ENCODE measurements at places on chromosomes 7 and 10.

DNA sequence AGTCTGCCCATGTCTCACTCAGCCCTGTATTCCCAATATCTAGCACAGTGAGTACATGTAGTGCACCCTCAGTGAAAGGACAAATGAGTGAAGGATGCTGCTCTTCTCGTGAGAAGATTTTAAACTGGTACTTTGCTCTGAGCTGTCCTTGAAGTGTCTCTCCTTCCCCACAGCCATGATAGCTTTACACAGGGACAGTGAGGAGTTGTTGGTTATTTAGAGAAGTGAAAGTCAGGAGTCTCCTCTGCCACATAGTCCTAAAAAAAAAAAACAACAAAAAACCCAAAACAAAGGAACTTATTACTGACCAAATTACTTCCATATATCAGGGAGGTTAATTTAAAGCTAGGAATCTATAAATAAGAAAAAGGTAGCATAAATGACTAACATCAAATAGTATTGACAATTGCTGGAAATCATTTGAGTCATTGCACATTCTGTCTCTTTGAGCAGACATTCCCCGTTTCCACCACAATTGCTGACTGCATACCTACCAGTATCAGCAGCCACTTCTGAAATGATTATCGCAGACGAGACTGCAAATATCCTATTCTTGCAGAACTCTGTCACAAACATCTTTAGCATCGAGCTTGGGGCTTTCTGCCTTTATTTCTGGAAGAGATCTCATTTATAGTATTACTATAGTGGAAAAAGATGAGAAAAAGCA lies 202.1 kb downstream of the PTEN start:
- no peak for DNase-seq

DNA sequence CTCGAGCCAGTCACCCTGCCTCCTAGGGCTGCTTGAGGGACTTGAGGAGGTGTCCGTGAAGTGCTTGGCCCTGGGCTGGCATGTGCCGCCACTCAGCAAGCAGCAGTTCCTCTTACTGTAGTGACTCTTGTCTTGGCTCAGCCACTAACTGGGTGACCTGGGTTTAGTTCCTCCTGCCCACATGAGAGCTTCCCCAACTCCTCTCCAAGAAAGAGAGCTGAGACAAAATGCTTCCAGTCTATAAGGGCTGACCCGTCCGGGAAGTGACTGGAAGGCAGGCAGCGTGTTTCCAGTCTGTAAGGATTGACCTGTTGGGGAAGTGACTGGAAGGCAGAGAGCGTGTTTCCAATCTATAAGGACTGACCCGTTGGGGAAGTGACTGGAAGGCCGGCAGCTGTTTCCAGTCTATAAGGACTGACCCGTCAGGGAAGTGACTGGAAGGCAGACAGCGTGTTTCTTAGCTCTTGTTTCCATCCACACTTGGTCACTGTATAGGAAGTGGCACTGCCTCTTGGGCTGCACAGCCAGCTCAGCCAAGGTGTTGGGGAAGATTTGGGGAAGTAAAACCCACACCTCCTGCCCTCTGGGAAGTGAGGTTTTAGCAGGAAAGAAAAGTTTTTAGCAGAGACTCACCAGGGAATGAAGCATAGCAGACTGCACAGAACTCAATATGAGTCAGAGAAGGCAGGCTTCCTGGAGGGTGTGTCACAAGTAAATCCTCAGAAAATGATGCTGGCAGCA lies 53.3 kb upstream of the PPIF start:
- DNase-seq: no peak

- no peak for DNase-seq
Observed at GRCh38 chr10:90862908-90863514, 5.2 kb upstream of the HTR7 start.

GRCh38 chr7:158083526-158084310 lies 503.9 kb downstream of the PTPRN2 start:
- DNase-seq: no peak

DNA sequence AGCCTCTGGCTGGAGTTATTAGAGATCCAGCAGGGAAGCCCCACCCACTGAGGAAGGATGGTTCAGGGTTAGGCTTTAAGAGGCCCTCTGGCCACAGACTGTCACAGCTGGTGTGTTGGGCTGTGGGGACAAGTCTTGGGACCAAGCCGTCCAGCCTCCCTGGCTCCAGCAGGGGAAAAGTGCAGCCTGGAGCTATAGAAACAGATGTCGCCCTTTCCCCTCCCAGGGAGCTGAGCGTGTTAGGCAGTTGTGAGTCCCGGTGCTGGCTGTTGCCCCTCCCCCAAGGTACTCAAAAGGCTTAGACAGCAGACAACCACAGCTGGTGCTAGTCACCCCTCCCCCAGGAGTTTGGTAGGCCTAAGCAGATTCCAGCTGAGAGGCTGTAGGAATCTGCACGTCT lies 143.4 kb downstream of the TMEM168 start:
- no peak for DNase-seq

DNA sequence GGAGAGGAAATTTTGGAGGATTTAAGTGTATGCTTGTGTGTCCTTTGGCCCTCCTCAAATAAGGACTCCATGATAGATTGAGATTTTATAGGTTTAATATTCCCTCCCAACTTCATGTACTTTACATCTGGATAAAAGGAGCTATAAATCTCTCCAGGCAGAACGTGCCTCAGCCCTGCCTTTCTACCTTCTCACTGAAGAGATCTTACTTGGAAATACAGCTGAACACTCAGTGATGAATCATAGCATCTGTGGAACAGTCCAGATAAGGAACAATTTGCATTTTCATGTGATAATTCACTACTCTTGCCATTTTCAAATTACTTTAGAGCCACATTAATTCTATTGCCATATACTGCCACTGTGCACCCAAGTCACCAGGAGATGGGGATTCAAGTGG lies 364.6 kb upstream of the PODXL start:
- DNase-seq: no peak

GRCh38 chr10:18313626-18314025 lies 173.4 kb downstream of the CACNB2 start:
- no peak for DNase-seq

- DNase-seq: no peak
Observed at GRCh38 chr7:3065724-3066143, 22.1 kb upstream of the CARD11 start.

GRCh38 chr7:30843741-30844482 lies 67.7 kb upstream of the AQP1 start:
- DNase-seq: no peak

DNA sequence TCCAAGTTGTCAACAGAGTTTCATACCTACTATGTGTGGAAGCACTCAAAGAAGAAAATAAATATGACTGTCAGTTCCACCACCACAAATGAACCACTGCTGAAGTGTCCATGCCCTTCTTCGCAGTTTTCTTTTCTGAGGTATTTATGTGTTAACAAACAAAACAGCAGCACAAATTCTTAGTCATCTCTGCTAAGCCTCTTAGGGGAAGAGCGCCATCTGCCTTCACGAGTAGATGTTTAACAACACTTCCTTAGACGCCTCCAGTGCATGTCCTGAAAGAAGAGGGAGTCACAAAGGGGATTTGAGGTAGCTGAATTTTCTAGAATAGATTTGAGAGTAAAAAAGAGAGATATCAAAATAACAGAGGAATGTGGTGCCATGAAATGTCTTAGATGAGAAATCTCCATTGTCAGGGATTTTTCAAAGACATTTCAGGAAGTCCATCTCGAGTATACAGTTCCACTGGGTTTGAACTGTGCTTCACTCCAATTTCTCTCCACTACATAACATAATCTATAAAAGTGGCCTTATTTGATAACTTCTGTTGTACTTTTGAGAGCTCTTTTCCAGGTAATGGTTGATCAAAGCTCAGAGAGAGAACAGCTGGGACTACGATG lies 775.3 kb upstream of the POM121L12 start:
- no peak for DNase-seq

DNA sequence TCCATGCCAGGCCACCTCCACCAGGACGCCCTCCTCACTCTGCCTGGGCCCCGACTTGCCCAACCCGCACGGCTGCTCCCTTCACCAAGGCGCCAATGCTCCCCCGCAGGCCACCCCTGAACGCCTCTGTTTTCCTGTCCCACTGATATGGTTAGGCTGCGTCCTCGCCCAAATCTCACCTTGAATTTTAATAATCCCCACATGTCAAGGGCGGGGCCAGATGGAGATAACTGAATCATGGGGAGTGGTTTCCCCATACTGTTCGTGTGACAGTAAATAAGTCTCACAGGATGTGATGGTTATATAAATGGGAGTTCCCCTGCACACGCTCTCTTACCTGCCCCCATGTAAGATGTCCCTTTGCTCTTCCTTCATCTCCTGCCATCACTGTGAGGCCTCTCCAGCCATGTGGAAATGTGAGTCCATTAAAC lies 29.8 kb downstream of the RSU1 start:
- DNase-seq: no peak

DNA sequence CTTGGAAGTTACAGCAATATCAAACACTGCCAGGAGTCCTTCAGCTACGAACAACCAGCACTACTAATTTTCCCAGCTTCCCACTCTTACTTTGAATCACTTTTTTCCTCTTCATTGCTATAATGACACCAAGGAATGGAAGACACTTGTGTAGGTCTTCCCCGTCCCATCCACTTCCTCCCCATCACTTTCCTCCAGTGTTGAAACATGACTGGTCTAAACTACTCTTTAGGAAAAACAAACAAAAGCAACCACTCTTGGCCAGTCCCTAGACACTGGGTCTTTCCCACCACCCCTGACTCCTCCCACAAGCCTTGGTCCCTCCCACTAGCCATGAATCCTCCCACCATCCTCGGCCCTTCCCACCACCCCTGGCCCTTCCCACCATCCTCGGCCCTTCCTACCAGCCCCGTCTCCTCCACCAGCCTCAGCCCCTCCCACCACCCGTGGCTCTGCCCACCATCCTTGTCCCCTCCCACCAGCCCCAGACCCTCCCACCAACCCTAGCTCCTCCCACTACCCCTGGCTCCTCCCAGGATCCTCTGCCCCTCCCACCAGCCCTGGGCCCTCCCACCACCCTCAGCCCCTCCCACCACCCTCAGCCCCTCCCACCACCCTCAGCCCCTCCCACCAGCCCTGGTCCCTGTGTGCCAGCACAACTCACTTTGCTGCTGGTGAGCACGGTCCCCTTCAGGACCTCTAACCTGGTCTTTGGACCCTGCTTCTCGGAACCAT lies 68.5 kb downstream of the CXCL12 start:
- no peak for DNase-seq

GRCh38 chr10:64148607-64149006 lies 627.4 kb downstream of the REEP3 start:
- no peak for DNase-seq

DNA sequence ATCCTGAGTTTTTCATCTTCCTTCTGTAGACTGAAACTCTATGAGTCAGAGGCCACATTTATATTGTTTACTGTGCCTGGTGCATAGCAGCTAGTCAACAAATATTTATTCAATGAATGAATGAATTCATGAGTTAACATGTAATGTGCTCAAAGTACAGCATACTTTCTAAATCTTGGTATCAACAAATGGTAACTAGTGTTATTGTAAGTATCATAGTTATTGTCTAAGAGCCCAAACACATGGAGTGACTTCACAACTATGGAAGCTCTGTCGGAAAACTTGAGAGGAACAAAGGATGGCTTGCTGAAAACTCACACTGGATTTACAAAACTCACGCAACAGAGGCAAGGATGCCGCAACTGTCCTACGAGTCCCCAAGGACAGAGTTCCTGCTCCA lies 35.9 kb downstream of the DENND2A start:
- DNase-seq: no peak

DNA sequence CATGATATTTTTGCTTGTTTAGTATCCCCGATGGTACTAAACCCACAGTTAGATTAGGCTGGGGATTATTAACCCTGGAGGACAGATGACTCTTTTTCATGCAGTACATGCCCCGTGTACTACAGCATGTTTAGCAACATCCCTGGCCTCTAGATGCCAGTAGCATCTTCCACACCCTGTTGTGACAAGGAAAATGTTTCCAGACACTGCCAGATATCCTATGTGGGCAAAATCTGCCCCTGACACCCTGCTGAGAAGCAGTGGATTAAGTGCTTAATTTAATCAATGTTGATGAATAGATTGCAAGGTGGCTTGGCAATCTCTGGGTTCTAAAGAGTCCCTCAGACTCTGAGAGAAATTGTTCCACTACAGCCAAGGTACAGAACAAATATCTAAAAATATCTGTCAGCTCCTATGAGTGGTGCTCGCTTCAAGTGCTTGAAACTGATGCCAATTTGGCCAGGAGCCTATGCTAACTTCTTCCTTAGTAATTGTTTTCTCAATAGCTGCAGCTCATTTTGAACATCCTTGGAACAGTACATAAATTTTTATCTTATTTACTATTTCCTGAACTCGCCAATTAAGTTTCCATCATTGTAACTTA lies 247.0 kb downstream of the SORCS1 start:
- DNase-seq: no peak

DNA sequence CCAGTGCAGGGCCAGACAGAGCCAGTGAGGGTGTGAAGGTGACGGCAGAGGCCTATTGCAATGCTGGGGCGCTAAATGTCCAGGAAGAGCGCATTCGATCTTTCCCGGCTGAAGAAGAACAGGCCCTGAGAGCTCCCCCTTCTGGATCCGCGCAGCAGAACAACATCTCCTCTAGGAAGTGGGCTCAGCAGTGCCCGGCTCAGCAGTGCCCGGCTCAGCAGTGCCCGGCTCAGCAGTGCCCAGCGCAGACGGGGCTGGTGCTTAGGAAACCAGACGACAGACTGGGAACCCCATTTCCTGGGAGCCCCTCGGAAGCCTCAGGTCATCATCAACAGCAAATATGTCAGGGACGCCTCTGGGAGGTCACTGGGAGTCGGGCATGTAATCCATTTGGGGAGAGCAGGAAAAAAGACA lies 4.7 kb upstream of the NOS3 start:
- no peak for DNase-seq
